ENCODE measurements at places on chromosomes 7 and 10. TPM values are rescaled to one million over a fixed set of nuclear protein-coding genes. Genes with fewer than 3 reads are reported as not detected.

Gene ANKRD61
- total RNA-seq = not detected

Gene WDFY4
- total RNA-seq = 132 TPM

Gene TMEM273
- total RNA-seq = 20.9 TPM

Gene MACROH2A2
- not detected for total RNA-seq

Gene RAB18
- 46.5 TPM for total RNA-seq

Gene PCGF5
- total RNA-seq = 43.0 TPM

Gene FAM25G
- total RNA-seq = not detected

Gene HABP2
- 0.16 TPM for total RNA-seq
